Retinal pigment epithelial cell (primary cell): ENCODE measurements at places on chromosomes 1 and 21.

DNA sequence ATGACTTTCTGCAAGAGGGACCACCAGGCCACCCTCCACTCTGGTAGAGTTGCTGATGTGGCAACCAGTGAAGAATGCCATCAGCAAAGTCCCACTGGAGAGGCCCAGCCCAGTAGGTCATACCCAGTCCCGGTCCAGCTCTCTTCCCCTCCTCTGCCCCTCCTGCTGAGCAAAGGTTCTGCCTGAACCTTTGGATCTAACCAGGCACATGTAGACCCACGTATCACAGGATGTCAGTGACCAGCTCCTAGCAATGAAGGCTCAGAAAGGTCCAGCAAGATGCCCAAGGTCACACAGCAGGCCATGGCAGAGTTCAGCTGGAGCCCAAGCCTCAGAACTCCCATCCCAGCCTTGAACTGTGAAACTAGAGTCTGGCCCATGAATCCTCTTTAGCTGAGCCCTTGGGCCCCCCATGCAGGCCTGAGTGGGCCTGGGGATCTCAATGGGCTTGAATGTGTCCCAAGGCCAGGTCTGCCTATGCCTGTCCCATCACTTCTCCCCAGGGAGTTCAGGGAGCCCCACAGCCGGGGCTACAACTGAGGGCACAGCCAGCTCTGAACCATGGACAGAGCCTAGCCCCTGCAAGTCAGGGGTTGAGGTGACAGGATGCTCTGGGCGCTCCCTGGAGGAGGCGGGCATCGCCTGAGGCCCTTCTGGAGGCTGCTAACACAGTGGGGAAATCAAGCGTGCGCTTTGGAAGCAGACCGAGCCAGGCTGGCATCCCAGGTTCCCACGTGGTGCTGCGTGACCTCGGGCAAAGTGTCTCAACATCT, 21.4 kb upstream of the PADI1 start:
- DNase-seq, result no peak

DNA sequence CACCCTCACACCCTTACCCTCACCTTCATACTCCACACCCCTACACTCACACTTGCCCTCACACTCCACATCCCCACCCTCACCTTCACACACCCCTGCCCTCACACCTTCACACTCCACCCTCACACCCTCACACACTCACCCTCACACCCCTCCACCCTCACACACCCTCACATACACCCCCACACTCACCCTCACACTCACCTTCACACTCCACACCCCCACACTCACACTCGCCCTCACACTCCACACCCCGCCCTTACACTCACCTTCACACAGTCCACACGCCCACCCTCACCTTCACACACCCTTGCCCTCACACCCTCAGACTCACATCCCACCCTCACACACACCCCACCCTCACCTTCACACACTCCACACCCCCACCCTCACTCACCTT, 43.6 kb upstream of the EDN2 start:
- DNase-seq, result no peak

- no peak for DNase-seq
These were observed 28.7 kb upstream of the COL6A2 start for GRCh38 chr21:46069166-46069565.

- DNase-seq, result no peak
These were observed 124.5 kb downstream of the PTPRC start for GRCh38 chr1:198763298-198763714.

GRCh38 chr1:38512789-38513188, 346.8 kb downstream of the RRAGC start:
- DNase-seq, result no peak

DNA sequence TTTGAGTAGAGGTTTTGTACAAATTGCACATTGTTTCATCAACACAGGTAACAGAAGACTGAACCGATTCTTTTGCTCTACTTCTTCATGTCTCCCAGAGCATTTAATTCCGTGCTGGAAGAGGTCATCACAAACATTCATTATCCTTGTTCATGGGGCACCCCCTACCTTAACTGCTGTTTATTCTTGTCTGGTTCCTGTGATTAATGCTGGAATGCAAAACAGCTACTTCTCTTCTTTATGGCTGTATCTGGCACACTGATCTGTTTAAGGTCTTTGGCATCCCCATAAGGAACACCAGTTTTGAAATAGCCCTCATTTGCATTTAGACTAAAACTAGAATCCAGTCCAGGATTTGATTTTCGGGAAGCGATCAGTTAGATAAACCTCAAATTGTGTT, 42.2 kb downstream of the NTNG1 start:
- no peak for DNase-seq

DNA sequence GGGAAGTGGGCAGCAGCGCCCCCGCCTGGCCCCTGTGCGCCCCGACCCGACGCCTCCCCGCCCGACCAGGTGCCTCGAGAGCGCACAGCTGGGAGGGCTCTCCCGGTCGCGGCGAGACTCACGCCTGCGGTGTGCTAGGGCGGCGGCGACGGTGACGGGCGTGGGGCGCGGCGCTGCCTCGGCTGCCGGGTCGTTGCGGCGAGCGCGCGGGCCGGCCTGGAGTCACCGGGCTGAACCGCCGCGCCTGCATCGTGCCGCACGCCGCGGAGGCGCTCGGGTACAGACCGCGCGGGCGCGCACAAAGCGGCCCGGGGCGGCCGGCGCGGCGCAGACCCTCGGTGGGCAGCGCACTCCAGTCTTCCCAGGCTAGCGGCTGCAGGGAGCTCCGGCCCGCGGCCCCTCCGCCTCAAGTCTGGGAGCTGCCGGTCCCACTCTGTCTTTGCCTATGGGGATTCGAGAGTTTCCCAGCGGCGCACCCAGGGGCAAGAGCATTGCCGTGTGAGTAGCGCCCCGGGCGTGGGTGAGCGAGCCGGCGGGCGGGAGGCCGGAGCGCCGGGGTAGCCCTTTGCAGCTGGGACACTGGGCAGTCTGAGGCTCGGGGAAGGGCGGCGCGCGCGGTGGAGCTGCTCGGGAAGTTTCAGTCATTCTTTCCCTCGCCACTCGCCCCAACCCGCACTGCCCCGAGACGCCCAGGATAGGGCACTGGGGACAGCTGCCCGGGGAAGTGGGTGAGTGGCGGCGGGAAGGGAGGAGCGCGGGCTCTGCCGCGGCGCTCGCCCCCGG, at the start of gene SLC35F3:
TSS of gene SLC35F3 (plus strand) at position 44 of the 783 bp plus-strand sequence.
- DNase-seq, result no peak

GRCh38 chr1:244674446-244674845, 21.5 kb downstream of the DESI2 start:
- DNase-seq, result no peak

DNA sequence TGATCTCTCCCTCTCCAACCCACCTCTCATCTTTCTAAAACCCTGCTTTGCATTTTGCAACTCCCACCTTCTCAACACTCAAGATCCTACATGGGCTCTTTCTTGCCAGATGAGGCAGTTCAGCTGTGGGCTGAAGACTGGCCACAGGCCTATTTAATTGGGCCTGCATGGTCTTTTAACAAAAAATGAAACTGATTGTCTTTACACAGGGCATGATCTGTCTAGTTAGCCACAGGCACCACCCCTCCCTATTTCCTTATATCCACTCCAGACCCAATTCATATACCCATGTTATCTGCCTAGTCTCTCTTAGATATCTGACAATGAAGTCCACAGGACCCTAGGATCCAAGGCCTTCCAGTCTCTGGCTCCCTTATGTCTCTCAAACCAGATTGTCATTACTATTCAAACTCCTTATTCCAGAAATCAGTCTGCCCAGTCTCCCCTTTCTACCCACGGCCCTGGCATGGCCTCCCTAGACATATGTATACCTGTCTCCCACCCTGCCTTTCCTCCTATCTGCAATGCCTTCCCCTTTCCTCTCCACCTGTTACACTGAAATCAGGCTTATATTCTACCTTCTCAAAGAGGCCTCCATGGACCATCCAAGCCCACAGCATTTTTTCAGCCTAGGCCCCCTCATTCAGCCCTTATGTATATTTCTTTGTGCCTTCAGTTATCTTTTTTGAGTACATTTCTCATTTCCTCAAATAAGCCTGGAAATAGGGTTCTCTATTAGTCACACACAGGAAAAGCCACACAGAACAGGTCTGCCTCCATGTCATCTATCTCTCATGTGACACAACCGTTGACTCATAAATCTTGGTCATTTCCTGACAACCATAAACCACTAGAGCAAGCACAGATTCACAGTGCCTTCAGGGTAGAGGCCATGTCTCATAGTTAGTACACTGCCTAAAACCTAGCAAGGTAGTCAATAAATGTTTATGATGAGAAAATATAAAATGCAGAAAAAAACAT, 39.0 kb downstream of the LPAR3 start:
- peak; percentile 29 for DNase-seq

- no peak for DNase-seq
These were observed 500 bp downstream of the FAM20B start for GRCh38 chr1:179025975-179026812.

GRCh38 chr21:45966791-45967394, 14.7 kb upstream of the COL6A1 start:
- no peak for DNase-seq

- no peak for DNase-seq
These were observed 16.6 kb upstream of the IL19 start for GRCh38 chr1:206754011-206754410.

DNA sequence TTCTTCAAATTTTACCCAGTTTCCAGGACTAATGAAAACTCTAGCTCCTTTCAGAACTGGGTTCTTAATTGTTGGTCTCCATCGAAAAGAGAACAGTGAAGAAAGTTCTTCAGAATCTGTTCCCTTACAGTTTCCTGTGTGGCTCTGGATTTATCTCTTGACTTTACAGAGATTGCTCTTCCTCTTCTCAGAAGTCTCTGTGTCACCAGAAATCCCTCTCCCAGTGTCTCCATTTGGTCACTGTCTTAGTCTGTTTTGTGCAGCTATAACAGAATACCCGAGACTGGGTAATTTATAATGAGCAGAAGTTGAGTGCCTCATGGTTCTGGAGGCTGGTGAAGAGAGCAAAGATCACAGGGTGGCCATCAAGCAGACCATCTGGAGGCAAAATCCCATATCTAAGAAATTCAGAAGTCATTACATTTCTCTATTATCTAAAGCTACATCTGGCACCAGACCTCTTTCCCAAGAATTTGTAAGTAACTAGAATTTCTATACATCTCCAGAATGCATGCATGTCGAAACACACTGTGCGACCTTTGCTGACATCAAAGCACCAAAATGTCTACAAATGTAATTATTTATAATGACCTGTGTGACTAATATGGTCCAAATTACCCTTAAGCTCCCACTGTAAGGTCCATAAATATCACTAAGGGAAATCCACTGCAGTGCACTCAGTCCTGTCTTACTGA, 65.4 kb upstream of the KRTAP19-8 start:
- no peak for DNase-seq

GRCh38 chr1:223422911-223423310, 29.7 kb downstream of the CCDC185 start:
- no peak for DNase-seq

- no peak for DNase-seq
These were observed 136.4 kb downstream of the AKT3 start for GRCh38 chr1:243713470-243714186.

GRCh38 chr1:230170622-230171021, 103.6 kb downstream of the GALNT2 start:
- DNase-seq, result no peak

GRCh38 chr1:244965185-244966030, 101.1 kb upstream of the HNRNPU start:
- peak; percentile 19 for DNase-seq

DNA sequence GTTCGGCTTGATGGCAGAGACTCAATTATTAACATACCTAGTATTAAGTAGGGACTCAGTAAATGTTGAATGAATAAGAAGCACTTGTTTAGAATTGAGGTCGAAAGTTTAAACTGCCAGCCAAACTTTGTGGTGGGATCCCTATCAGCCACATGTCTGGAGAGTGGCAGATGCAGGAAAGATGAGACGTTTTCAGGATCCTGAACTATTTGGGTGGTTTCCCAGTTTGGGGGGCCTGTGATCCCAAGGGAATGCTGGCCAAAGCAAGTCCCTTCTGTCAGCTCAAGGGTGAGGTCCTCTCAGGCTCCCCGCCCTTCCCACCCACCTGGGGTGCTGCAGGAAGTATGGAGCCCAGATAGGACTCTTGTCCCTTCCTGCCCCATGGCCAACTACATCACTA, 38.6 kb downstream of the KCNC4 start:
- no peak for DNase-seq

DNA sequence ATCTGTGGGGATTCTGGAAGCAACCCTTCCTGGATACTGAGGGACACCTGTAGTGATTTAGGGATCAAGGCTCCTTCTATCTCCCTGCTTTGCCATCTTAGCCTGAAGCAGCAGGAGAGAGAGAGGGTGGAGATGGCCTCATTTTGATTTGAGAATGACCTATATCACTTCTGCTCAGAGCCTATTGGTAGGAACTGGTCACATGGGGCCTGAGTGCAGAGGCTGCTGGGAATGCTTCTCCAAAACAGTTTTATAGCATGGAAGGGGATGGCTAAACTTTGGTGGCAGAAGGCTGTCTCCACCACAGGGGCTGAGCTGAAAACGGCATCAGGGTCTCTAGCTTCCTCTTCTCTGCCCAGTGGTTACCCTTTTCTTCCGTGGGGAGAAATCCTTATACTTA, 105.8 kb downstream of the TBX19 start:
- no peak for DNase-seq

DNA sequence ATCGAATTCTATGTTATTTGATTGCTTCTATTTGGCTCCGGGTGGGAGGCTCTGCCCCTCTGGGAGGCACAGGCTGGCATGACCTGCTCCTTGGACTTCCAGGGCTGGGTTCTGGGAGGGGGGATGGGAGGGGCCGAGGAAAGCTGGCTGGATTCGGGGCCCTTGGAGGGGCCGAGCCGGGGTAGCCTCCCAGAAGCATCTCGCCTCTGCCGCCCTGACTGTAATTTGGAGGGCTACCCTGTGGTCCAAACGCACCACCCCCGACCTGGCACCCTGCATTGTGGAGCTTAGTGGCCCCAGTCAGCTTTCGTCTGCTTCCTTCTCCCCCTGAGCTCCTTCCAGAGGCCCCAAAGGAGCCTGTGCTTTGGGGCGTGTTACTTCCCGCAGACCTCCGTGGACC, 85.4 kb upstream of the TMEM51 start:
- DNase-seq, result no peak

DNA sequence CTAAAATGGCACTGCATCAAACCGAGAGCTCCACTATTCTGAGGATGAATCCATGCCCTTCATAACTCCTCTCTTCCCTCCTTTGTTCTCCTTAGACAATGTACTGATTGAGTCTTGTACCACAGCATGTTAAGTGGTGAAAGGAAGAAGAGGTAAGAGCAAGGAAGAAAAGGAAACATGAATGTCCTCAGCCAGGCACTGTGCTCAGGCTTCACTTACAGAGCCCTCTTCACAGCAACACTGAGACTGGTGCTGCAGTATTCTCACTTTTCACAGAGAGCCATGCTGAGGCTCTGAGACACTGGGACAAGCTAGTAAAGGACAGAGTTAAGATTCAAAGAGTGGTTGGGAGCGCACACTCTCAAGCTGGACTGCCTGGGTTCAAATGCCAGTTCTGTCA, 143.5 kb downstream of the AKT3 start:
- DNase-seq, result no peak

- DNase-seq, result no peak
These were observed 37.5 kb downstream of the NDC1 start for GRCh38 chr1:53800621-53801020.

- peak; percentile 11 for DNase-seq
These were observed 2.8 kb upstream of the CD1D start for GRCh38 chr1:158177700-158178450.
